CD4-positive, alpha-beta T cell treated with Interleukin-17A for 4 hours (primary cell): ENCODE measurements at places on chromosomes 13 and 19.

DNA sequence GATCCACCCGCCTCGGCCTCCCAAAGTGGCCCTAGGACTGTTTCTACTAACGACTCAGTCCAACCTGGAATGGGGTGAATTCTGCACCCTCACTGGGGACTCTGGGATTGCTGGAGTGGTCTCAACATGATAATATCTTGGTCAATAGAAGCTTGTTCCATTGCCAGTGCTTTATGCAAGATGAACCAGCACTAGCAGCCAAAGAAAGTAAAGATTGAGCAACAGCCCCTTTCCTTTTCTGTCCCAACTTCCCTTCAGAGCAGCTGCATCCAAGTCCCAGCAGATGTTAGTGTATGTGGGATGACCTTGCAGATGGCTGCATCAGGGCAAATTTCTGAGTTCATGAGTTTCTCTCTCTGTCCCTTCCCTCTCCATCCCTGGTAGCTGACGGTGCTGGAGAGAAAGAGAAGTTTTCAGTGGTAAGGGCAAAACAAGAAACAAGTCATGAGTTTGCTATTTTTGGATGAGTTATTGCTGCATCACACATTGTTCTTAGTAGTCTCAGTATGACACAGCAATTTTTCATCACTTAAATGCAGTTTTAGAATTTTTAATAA, 183.6 kb upstream of the EDNRB start:
- DNase-seq, result no peak

DNA sequence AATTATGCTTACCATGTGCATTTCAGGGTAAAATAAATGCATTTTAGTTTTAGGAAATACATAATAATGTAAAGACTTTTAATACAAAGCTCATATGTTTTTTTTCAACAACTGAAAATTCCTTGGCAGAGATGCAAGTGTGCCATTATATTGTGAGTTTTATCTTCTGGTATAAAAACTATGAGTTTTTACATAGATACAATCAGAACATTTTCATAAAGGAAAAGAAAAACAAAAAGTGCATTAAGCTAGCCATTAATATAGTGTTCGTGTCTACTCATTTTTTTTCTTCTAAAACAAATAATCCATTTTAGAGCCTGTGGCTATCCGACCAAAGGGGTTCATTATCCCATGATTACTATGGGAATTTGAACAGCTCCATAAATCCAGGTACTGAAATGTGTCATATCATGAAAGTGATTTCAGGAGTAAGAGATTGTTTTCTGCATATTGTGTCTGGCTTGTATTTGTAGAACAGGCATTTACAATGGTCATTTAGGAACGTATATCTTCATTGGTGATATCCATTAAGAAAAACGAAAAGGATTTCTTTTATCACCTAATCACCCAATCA, 236.9 kb upstream of the SLC10A2 start:
- no peak for DNase-seq

DNA sequence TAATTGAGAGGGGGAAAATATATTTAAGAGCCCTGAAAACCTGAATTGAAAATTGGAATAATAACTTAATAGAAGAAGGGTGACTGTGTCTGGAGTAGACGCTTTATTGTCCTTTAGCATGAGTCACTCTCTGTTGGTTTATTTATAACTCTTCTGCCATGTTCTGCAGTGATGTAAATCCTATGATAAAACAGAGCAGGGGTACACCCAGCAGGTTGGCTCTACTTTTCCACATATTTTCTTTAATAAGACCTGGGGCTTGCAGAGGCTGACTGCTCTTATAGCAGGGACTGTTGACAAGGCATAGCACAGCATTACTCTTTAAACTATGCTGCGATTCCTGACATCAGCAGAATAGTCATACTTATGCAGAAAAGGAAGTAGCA, 389.9 kb upstream of the PCDH9 start:
- no peak for DNase-seq

DNA sequence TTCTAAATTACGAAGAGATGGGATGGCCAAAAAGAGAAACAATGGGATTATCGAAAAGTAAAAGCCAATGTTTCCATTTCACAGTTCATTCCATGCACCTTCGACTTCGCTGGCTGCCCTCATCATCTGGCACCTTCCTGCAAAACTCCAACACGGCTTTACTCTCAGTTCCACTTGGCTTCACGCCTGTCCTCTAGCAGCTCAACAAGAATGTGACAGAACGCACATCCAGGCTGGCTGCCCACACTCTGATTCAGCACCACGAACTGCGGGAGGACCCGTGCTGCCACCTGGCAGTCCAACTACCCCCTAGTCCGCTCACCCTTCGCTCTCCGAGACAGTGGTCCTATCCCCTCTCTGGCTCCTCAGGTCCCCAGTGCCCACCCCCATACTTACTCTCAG, 11.7 kb downstream of the ATP7B start:
- DNase-seq, result no peak

DNA sequence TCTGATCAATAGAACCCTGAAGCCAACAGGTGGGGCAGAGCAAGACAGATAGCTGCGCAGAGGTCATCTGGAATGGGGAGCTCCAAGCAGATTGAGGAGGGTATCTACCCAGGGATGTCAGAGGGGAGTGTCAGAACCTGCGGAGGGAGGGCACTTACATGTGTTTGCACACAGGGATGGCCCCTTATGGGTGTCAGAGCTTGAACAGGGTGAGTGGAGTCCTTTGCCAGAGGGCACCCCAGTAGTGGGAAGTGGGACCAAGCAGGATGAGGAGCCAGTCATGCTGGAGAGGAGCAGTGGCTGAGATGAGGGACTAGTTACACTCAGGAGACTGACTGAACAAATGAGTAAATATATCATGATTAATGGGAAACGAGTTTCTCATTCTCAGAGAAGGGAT, 17.0 kb upstream of the SIGLEC14 start:
- no peak for DNase-seq
